ENCODE measurements at places on chromosomes 4 and X. TPM values are rescaled to one million over a fixed set of nuclear protein-coding genes. Genes with fewer than 3 reads are reported as not detected.

The CXorf58 gene
- total RNA-seq, result 0.20 TPM

The EXOC1L gene
- total RNA-seq, result not detected

GRCh38 chr4:2247128-2248043 is 5.5 kb upstream of the HAUS3 start:
- H3K4me1 ChIP-seq, result no peaks in the 10 kb centered on the region
- no peaks in the 10 kb centered on the region for H3K27me3 ChIP-seq
- H3K36me3 ChIP-seq, result no peaks in the 10 kb centered on the region
- no peak for DNase-seq
- H3K27ac ChIP-seq, result no peak overlapping the region

DNA sequence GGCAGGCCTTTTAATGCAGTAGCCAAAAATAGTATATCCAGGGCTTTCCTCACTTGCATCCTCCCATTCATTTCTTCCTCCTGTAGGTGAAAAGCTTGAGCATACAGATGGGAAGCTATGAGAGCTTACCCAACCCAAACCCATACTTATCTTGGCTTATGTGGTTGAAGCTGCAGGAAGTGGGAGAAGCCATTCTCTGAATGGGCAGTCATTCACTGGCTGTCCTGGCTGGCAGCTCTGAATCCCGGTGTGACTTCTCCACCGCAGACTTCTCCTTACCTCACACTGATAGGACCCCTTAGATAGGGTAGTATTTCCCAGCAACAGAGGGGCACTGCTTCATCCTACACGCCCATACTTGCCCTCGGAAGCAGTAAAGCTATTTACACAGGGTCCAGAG is 125.4 kb downstream of the AMMECR1 start:
- H3K4me1 ChIP-seq, result no peaks in the 10 kb centered on the region
- no peak overlapping the region for H3K27ac ChIP-seq
- no peak overlapping the region for H3K4me3 ChIP-seq
- DNase-seq, result no peak
- H3K36me3 ChIP-seq, result peaks cover 5% of the 10 kb centered on the region

The CXCR3 gene
- total RNA-seq, result not detected

DNA sequence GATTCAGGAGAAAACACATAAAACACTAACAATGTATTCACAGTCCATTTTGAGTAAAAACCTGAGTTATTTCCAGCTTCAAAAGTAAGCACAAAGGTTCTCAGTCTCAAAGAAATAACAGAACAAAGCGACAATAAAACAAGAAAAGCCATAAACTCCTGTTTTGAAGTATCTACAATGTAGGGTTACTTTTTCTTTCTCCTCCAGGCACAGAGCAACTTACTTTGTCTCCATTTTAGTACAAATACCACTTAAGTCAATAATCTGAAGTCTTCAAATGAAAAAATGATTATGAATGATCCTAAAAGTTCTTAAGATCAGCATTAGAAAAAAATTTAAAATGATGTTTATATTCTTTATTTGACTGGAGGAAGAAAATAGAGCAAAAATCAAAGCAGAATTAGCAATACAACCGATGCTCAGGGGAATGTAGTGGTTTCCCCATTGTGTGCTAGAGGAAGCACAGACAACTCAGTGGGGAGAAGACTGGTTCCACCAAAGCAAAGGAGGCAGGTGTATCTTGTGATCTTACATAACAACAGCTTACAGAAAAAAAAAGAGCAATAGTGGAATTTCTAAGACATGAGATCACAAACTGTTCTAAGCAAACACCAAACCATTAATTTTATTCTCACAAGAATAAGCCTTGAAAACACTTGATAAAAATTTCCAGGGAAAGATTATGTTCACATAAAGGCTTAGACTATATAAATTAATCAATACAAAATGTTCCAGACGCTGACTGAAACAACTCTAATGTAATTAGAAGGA is 35.1 kb downstream of the EPHA5 start:
- H3K27ac ChIP-seq, result no peak overlapping the region
- no peaks in the 10 kb centered on the region for H3K27me3 ChIP-seq
- H3K36me3 ChIP-seq, result no peaks in the 10 kb centered on the region
- no peak overlapping the region for H3K4me3 ChIP-seq
- DNase-seq, result no peak

DNA sequence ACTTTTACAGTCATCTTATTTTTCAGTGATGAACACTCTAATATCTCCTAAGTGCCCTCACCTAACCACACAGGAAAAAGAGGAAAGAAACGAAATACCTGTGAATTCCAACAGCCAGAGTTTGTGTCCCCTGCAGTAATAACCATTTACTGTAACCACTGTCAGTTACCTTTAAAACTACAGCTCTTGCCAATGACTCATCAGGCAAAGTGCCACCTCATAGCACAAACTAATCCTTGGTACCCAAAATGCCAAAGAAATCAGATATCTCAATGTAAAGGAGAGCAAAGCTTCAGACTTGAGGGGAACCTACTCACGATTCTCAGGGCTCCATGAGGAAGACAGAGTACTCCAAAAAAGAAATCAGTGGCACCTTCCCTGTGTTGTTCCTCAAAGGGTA is 146.5 kb downstream of the NDST3 start:
- H3K36me3 ChIP-seq, result no peaks in the 10 kb centered on the region
- H3K27me3 ChIP-seq, result no peaks in the 10 kb centered on the region
- no peak for DNase-seq
- H3K4me3 ChIP-seq, result no peak overlapping the region

DNA sequence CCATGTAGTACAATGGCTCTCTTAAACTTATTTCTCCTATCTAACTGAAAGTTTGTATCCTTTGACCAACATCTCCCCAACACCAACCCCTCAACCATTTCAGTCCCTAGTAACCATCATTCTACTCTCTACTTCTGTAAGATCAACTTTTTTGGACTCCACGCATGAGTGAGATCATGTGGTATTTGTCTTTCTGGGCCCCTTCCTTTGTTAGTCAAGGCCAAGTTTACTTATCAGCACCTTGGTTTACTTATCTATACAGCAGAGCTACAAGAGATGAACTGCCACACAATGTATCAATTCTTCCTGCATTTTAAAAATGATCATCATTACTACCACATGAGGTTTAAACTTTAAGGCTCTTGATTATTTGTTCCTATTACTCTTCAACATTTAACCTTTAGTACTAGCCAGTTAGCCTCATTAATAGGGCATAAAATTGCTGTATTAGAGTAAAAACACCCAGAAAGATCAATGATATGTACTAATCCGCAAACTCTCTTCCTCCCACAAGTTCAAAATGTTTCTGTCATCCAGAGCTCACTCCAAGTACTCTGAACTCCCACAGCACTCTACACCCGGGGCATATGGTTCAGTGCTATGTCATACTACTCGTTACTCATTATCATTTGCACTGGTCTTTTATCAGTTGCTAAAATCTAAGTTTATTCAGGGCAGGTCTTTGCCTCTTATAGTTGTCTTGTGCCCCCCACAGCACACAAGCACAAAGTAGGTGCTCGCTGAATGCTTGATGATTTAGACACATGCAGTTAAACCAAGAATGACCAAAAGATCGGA is 145.7 kb upstream of the ADAMTS3 start:
- no peak overlapping the region for H3K4me3 ChIP-seq
- H3K4me1 ChIP-seq, result no peaks in the 10 kb centered on the region
- H3K27me3 ChIP-seq, result no peaks in the 10 kb centered on the region
- no peak overlapping the region for H3K27ac ChIP-seq
- DNase-seq, result no peak

DNA sequence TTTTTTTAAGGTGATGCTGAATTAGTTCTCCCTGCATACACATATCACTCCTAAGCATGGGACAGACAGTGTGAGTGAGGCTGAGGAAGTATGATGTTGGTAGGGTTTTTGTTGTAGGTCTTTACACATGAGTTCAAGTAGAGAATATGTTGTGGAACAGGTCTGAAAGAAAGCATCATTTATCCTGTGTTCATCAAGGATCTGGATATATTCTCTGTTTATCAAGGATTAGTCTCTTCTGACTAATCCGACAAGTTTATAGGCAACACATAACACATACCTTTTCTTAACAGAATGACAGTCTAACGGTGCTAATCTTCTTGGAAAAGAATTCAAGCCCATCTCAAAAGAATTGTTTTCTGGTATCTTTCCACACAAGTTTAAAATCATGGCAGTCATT is 10.5 kb downstream of the SLIT2 start:
- DNase-seq, result no peak
- H3K27ac ChIP-seq, result no peak overlapping the region
- no peak overlapping the region for H3K4me3 ChIP-seq
- H3K36me3 ChIP-seq, result no peaks in the 10 kb centered on the region
- H3K27me3 ChIP-seq, result no peaks in the 10 kb centered on the region

The ZFP92 gene
- not detected for total RNA-seq

DNA sequence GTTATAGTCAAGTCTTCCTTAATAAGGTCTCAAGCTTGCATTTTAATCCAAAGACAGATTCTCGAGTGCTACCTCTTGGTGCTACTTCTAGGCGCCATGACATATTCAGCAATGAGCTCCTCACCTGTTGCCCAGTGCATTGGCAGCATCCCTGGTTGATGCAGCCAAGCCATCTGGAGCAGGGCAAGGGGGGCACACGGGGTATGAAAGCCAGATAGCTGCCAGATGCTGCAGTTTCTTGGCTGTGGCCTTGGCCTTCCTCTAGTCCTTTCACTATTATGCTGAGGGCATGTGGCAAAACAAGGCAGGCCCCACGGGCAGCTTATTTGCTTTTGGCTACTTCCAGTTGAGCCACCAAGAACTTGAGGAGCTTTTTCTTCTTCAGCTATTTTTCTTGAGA is 168.6 kb upstream of the PGRMC2 start:
- no peaks in the 10 kb centered on the region for H3K36me3 ChIP-seq
- no peak overlapping the region for H3K4me3 ChIP-seq
- H3K27me3 ChIP-seq, result no peaks in the 10 kb centered on the region
- H3K4me1 ChIP-seq, result peaks cover 9% of the 10 kb centered on the region
- no peak overlapping the region for H3K27ac ChIP-seq

DNA sequence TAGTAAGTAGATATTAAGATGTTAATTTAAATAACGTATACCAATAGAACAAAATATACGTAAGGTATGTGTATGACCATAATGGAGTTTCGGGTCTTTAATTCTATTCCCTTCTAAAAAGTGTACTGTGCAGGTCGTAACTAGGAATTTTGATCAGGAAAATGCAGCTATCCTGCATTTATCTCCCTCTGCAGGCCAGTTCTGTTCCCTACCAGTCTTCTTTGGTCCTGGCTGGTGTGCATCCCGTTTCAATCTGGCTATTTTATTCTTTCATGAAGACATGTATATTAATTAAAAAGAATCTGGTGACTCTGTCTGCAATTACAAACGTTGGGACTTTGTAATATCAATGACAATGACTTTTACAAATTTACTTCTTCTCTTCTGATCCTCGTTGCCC is 534.1 kb upstream of the AADAT start:
- H3K4me1 ChIP-seq, result no peaks in the 10 kb centered on the region
- H3K4me3 ChIP-seq, result no peak overlapping the region
- no peak for DNase-seq
- H3K36me3 ChIP-seq, result no peaks in the 10 kb centered on the region

- no peak overlapping the region for H3K4me3 ChIP-seq
- no peak overlapping the region for H3K27ac ChIP-seq
- H3K4me1 ChIP-seq, result no peaks in the 10 kb centered on the region
- no peaks in the 10 kb centered on the region for H3K36me3 ChIP-seq
Observed at GRCh38 chrX:373641-374471, 12.9 kb downstream of the PPP2R3B start.

GRCh38 chr4:3291969-3292570 is 751 bp upstream of the RGS12 start:
- peaks cover 9% of the 10 kb centered on the region for H3K4me1 ChIP-seq
- peak overlapping the region; percentile 78 for H3K4me3 ChIP-seq

GRCh38 chr4:189178125-189178746 is 762.4 kb upstream of the FRG1 start:
- H3K4me1 ChIP-seq, result no peaks in the 10 kb centered on the region
- no peak overlapping the region for H3K4me3 ChIP-seq
- DNase-seq, result no peak
- H3K27ac ChIP-seq, result no peak overlapping the region

GRCh38 chr4:122218762-122219161 is 66.6 kb downstream of the BLTP1 start:
- no peak overlapping the region for H3K27ac ChIP-seq
- peaks cover 14% of the 10 kb centered on the region for H3K36me3 ChIP-seq
- H3K27me3 ChIP-seq, result no peaks in the 10 kb centered on the region
- no peak for DNase-seq
- H3K4me3 ChIP-seq, result no peak overlapping the region

The ZRSR2 gene
- 7.2 TPM for total RNA-seq

The GATA1 gene
- not detected for total RNA-seq

- no peaks in the 10 kb centered on the region for H3K36me3 ChIP-seq
- no peak overlapping the region for H3K4me3 ChIP-seq
- no peaks in the 10 kb centered on the region for H3K27me3 ChIP-seq
- H3K27ac ChIP-seq, result no peak overlapping the region
- no peaks in the 10 kb centered on the region for H3K4me1 ChIP-seq
- DNase-seq, result no peak
Observed at GRCh38 chr4:79164907-79165610, 160.8 kb downstream of the NAA11 start.

GRCh38 chr4:138348055-138348454 is 105.9 kb upstream of the SLC7A11 start:
- 0 out of 2 replicates have a peak, but pooled peaks cover 11% of the 10 kb centered on the region for H3K4me1 ChIP-seq
- H3K27me3 ChIP-seq, result no peaks in the 10 kb centered on the region
- H3K27ac ChIP-seq, result no peak overlapping the region
- H3K4me3 ChIP-seq, result no peak overlapping the region
- DNase-seq, result no peak

The RAB39B gene
- not detected for total RNA-seq

DNA sequence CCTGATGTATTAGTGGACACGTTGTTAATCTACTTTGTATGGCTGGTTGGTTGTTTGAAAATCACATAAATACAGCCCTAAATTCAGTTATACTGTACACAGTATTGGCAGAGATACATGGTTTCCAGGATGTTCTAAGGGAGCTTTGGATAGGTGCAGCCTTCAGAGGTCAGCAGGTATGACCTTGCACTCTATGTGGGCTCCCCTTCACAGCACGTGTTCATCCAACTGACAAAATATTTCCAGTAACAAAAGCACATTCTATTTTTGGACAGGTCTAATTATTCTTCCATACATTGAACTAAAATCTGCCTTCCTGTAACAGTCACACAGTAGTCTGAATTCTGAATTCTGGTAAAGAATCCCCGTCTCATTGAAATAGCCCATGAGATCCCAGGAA is 92.8 kb upstream of the RAPGEF2 start:
- H3K27me3 ChIP-seq, result no peaks in the 10 kb centered on the region
- H3K36me3 ChIP-seq, result no peaks in the 10 kb centered on the region
- H3K4me3 ChIP-seq, result no peak overlapping the region
- H3K27ac ChIP-seq, result peak overlapping the region; percentile 71

The SMIM10 gene
- total RNA-seq, result 0.52 TPM

The HAUS7 gene
- total RNA-seq, result 33.4 TPM

DNA sequence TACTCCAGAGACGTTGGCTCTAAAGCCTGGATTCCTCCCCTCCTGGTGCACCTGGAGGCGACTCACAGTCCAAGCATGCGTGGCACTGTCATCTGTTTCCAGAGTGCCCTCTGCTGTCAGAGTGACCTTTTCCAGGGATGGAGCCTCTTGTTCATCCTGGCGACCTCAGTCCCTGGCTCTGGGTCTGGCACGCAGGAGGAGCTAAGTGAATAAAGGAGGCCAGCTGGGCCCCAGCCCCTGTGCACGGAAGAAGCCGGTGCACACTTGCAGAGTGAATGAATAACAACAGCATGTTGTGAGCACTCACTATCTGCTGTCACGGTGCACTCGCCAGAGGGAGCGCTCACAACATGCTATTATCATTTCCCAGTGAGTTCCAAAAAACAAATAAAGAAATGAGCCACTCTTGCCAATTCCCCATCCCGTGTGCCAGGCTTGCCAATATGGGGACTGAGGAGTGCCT is 27.8 kb upstream of the PSAPL1 start:
- H3K4me3 ChIP-seq, result no peak overlapping the region
- H3K36me3 ChIP-seq, result no peaks in the 10 kb centered on the region
- H3K4me1 ChIP-seq, result no peaks in the 10 kb centered on the region
- no peak overlapping the region for H3K27ac ChIP-seq
